GOT3 (cell line): ENCODE measurements at places on chromosomes 13 and 19.
A peak's percentile ranks its signal among the peaks of the same experiment; 100 is the strongest.

GRCh38 chr19:5713228-5713627, 6.7 kb downstream of the LONP1 start:
- DNase-seq = no peak

DNA sequence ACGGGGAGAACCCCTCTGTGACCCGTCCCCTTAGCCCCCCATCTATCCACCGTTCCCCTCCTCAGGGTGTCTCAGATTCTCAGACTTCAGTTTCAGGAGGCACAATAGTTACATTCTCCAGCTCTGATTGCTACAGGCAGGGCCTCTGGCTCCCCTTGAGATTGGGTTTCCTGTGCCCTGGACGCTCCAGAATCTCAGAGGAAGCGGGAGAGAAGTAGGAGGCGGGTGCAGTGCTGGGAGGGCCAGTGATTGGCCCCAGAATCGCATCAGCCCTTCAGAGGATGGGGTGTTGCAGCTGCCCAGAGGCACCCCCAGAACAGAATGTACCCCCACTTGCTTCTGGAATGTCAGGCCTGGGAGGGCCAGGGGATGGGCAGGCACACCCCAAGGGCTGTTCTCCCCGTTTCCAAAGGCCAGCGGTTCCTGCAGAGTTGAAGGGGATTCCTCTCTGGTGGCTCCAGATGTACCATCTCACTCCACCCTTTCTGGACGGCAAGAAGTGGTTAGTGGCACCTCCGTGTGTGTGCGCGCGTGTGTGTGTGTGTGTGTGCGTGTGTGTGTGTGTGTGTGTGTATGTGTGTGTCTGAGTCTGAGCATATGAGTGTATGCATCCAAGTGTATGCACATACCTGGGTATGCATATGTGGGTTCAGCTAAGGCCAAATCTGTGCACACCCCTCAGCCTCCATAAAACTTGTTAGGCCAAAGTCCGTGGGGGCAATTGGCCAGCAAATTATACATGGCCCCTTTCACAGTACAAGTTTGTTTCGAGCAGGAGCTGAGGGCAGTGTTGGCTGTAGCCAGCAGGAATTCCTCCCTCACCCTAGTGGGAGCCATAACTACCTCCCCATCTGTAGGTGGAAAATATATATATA, 35.5 kb downstream of the LYL1 start:
- no peak for DNase-seq

GRCh38 chr13:60893801-60894200, 496.8 kb downstream of the TDRD3 start:
- DNase-seq = no peak

DNA sequence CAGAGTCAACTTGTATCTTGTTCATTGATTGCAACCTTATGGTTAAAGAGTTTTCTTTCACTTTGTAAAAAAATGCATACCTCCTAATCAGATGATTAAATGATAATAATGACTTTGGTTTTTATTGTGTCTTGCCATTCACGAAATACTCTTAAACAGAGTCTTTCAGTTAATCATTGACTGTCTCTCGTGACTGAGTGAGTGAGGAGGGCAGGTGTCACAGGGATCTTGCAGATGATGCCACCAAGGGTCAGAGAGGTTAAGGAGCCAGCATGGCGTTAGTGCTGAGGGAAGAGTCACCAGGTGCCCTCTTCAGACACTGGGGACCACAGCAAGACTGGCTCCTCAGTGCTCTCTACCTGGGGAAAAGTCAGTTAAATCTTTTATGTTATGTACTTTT, 8.0 kb downstream of the GPATCH1 start:
- DNase-seq = no peak

DNA sequence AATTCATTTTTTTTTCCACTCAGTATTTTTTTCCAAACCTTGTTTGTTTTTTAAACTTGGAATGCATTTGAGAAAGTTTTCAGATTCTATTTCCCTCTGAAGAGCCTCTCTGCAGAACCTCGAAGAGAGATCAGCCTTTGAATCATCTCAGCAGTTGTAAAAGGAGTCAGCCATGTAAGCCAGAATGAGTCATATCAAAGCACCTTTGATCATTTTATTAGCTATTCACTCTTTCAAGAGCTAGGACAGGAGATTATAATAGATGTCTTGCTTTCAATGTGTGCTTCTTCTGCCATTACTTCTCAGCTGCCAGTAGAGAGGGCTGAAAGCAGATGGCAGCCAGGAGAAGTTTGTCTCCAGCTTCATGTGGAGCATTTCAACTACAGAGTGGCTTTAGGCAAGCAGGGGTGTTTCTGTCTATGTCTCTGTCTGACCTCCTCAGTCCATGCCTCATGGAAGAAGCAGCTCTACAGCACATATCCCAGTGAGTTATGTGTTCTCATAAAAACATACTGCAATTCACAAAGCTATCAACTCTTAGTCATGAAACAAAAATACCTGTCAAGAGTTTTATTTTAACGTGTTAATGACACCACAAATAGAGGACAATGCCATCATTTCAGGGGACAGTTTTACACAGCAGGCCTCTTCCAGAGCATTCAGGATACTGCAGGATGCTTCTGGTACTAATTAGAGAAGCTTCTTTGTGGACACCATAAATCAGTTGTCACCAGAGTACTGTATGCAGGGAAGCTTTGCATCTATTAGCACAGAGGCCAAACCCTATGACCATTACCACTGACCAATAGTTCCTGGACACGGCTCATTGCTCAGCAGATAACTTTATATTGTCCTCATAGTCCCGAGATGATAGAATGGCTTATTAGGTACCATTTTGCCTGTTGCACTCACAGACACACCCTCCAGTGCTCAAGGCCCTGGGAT, 94.3 kb downstream of the NHLRC3 start:
- DNase-seq = no peak

DNA sequence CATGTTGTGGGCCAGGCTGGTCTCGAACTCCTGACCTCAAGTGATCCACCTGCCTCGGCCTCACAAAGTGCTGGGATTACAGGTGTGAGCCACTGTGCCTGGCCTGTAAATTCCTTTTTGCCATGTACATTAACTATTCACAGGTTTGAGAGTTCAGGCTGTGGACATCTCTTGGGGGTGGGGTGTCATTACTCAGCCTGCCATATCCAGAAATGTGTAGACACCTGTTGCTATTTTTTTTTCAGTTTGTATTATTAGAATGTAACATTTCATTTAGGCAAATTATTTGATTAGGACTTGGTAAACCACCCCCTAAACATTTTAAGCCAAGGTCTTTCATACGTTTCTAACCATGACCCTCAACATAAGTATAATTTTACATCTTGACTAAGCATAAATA, 20.5 kb downstream of the ZNF227 start:
- no peak for DNase-seq

DNA sequence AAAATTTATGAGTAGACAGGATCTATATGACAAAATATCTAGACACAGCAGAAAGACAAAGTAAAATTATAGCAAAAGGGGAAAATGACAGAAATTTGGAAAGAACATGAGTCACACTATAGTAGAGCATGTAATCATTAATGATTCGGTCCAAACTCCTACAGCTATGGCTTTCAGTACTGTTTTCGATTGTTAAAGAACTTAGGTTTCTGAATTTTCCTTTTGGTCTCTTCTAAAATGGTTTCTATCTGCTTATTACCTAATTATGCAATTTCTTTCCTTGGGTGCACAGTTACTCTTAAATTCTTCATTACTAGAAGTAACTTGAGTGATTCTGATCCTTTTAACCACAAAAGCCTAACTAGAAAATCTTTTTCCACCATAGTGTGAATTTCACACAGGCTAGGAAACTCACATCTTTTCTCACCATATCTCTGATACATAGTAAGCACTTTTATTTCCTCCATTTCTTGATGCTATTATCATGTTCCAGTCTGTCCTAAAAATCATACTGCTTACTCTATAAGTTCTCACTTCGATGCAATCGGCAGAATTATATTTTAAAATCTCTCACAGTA, 1101.4 kb downstream of the PCDH9 start:
- DNase-seq = no peak

DNA sequence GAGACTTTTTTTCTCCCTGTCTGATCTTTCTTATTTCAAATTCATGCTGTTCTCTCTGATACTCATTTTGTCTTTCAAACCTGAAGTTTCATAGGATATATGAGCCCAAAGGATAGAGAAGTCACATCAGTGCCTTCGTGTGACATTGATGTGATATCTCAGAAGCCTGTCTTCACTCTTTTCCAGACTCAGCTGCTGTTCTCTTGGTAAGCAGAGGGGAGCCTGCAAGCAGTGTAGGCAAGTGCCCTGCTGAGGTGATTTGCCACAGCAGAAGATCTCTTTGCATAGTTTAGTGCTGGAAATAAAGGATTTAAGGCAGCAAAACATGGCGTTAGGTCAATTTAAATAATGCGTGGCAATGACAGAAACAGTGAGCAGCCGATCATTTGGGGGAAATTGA, 346.7 kb downstream of the ITGBL1 start:
- no peak for DNase-seq

GRCh38 chr13:21837841-21838551, 167.1 kb downstream of the FGF9 start:
- no peak for DNase-seq

GRCh38 chr19:1311543-1312091, 25.9 kb downstream of the EFNA2 start:
- DNase-seq = no peak

GRCh38 chr19:45184115-45184514, 5.5 kb downstream of the BLOC1S3 start:
- no peak for DNase-seq

DNA sequence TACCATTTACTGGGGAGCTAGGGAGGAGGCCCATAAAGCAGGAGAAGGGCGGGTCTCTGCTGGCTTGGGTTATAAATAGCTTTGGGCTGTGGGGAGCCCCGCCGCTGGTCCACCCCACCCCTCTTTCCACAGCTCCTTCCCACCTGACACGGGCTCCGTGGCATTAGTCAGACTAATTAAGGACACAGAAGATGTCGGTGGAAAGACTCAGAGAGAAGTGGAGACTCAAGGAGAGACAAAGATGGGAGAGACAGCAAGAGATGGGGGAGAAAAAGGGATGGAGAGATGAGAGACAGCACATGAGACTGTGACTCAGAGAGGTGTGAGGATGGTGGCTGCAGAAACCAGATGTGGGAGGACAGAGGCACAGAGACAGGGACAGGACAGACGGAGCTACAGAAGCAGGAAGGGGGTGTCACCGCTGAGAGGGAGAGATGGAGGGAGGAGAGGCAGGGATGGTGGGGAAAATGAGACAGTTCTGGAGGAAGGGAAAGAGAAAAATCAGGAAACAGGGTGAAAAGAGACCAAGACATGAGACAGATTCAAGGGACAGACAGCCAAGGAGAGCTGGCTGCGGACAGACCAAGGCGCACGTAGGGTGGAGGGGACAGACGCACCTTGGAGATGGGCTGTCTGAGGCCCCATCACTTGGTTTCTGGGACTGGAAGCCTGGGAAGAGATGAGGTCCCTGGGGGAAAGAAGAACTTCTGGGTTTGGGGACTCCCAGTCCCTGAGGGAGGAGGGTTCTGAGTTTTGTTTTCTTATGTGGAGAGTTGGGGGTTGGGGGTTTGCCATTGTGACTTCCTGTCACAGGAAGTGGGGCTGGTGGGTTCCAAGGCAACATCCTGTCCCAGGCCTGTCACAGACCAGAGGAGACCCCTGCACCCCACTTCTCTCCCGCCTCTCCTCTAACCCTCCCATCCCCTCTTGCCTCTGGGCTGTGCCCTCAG, 4.1 kb downstream of the ARHGEF1 start:
- DNase-seq = no peak

GRCh38 chr13:42553098-42554046, 20.6 kb upstream of the TNFSF11 start:
- no peak for DNase-seq

GRCh38 chr19:3389876-3390371, 23.5 kb downstream of the NFIC start:
- DNase-seq = no peak

GRCh38 chr19:56670961-56671612, 470 bp downstream of the ZNF835 start:
- DNase-seq = no peak

DNA sequence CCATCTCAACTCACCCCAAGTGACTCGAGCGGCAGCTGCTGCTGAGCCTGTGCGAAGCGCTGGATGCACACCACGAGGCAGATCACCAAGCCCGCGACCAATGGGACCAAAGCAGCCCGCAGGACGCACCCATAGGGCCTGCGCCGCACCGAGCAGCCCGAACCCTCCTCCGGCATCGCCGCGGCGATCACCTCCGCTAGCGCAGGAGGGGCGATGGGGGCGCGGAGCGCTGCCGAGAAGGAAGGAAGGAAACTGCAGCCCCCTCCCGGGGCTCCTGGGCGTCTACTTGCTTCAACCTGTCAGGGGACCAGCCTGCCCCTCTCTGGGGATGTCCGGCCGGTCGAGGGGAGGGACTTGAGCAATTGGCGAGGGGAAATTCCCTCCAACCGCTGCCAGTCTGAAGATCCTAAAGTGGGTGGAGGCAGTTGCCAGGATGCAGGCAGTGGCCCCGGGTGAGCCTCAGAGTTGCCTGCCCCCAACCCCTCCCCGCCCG, at the start of gene CD70:
Gene CD70, minus strand, starts transcription at position 324 of the 493 bp plus-strand sequence. Its CDS starts 148 bp downstream, at position 176.
- peak; percentile 37 for DNase-seq

DNA sequence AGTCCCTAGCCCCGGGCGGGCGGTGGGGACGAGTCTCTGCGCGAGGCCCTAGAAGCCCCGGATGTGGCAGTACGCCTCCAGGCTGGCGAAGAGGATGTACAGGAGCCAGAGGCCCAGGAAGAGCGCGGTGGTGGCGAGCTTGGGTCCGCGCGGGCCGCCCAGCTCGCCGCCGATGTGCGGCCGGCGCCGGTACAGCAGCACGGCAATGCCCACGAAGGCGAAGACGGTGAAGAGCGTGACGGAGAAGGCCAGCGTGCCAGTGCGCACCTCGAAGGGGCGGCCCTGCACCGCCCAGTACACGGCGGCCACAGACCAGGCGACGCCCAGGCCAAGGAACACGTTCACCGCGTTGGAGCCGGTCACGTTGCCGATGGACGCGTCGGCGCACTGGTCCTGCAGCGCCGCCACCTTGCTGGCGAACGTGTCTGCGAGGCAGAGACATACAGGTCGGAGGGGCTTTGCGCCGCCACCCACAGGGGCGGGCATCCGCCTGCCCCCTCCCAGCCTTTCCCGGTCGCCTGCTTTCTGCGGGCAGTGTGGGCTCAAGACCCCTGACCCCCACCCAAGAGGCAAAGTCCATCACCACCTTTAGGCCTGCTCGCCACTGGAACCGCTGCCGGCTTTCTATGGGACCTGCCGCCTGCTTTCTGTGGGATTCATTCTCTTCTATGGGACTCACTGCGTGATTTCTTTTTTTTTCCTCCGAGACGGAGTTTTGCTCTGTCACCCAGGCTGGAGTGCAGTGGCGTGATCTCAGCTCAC, 10.9 kb upstream of the MEIS3 start:
- no peak for DNase-seq

DNA sequence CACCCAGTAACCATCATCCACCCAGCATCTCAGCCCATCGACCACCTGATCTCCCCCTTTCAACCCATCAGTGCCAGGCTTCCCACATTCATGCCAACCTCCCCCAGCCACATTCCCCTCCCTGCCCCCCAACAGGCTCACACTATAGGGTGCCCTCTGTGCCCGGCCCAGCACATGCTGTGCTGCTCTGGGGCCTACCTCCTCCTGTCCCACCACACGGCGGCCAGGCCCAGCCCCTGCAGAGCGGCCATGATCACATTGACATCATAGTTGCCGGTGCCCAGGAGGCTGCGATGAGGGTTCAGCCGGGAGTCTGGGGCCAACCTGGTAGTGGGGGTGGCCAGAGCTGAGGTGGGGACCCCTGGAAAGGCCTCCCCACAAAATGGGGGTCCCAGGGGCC, 3.6 kb downstream of the JOSD2 start:
- DNase-seq = no peak
